PC-9 (cell line): ENCODE measurements at places on chromosomes 2 and 18. TPM values are rescaled to one million over a fixed set of nuclear protein-coding genes. Genes with fewer than 3 reads are reported as not detected.

- no peak for DNase-seq
Measured at GRCh38 chr2:128310761-128311160, 7.9 kb downstream of the HS6ST1 start.

GRCh38 chr18:46814399-46814798 lies 57.5 kb upstream of the ST8SIA5 start:
- no peak for DNase-seq

DNA sequence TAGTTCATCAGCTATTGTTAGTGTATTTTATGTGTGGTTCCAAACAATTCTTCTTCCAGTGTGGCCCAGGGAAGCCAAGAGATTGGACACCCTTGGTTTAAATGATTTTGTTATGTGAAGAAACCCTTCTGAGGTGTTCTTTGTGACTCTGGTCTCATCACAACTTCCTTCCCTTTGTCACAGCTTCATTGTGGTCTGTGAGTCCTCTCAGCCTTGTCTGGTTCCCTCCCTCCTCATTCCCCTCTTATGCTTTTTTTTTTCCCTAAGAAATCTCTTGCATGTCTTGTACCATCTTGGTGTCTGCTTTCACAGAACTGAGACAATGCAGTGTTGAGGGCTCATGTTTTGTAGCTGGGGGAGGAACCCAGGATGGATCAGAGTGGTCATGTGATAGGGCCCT lies 118.9 kb downstream of the TMEM182 start:
- no peak for DNase-seq

DNA sequence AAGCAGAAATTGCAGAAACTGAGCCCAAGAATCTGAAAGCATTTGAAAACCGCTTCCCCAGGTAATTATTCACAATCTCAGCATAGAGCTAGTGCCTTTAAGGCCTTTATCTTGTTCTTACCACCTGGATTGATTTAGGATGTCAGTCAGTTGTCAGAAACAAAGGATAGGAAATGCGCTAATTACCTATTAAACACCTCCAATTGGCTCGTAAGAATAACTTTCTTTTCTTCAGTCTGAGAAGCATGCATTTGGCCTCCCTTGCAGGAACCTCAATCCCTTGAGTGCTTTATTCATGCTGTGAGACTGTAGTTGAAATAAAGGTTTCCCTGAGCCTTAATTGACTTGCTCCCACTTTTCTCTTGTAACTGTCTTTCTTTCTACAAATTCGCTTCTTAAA lies 400.3 kb upstream of the LRATD1 start:
- no peak for DNase-seq

Gene FAM124B
- total RNA-seq: 0.17 and 0.60 TPM in 2 replicates

- no peak for DNase-seq
Measured at GRCh38 chr2:176103742-176104315, 3.3 kb upstream of the HOXD11 start.
